ENCODE measurements at places on chromosomes 7 and 10. TPM values are rescaled to one million over a fixed set of nuclear protein-coding genes. Genes with fewer than 3 reads are reported as not detected.
A peak's percentile ranks its signal among the peaks of the same experiment; 100 is the strongest.

CNPY1 gene
- not detected for total RNA-seq

NANOS1 gene
- 1.9 TPM for total RNA-seq

DNA sequence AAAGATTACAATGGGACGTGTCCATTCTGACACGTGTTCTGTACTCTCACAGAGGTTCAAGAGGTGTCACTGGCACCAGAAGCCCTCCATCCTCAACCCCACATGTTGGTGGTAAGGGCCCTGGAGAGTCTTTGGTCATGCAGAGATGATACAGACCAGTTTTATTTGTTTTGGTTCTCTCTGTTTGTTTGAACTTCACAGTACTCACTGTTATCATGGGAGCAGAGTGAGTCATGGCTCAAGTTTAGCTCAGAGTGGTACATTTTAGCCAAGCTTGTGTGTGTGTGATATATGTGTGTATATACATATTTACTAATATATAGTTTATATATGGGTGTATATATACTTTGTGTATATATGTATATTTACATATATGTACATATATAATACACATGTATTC lies 935.6 kb downstream of the GRID1 start:
- DNase-seq, result no peak

GRCh38 chr10:11175823-11176243 lies 158.2 kb downstream of the CELF2 start:
- DNase-seq, result no peak

DNA sequence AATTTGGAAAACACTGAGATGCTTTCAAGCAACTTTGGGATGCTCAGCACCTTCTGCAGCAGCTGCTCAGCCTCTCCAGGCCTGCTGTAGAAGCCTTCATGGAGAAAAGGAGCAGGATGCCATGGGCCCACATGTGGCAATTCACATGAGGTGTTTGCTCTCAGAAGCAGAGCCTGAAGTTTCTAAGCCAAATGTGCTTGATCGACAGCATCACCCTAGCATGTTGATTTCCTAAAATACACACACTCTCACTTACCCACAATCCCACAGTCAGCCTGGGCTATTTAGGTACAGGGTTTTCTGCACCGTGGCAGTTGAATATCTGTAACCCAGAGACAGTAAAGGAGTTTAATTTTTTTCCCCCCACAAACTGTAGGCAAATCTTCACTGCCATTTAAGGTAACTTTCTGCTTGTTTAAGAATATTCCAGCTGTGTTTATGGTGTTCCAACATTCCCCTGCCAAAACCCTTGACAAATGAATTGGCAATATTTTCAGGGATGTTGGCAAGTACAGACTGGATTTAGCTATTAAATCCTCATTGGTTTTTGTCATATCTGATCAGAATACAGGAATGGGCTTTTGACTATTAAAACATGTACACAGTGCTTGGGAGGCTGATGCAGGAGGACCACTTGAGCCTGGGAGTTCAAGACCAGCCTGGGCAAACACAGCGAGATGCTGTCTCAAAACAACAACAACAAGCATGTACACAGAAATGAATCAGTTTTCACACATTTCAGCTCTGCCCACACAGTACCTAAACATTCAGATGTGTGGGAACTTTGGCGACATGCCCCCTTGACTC lies 244.2 kb downstream of the CELF2 start:
- no peak for DNase-seq

DNA sequence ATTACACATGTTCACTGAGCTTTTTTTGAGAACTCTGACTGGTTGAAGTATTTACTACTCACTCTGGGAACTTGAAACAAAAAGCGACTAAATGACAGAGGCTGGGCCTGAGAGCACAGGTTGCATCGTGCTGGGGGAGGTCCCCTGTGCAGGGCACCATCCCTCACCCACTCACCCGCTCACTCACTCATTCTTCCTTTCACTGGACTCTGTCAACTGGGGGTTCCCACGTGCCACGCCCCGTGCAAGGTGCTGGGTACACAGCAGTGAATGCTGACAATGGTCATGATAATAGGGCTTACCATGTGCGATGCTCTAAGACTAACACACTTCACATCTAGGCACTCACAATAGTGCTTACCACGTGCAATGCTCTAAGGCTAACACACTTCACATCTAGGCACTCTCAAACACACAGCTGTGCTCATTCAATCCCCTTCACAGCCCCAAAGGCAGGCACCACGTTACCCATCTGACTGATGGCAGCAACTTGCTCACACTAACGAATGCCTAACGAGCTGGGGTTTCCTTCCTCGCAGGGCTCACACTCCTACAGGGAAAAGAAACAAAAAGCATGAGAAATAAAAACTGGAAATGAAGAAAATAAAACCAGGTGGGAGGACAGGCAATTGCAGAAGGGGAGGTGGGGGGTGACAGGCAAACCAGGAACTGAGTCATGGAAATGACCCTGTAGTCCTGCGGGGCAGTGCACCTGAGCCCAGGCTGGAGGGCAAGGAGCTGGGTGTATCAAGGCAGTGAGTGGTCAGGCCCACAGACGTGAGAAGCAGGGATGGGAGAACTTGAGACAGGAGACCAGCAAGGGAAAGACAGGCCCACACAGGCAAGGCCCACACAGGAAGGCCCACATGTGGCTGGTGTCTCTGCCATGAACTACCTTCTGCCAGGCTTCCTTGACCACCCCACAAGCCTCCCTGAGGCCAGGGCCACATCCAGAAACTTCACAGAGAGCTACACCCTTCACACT lies 147.0 kb upstream of the FAM20C start:
- DNase-seq, result peak; percentile 32
